ENCODE measurements at places on chromosomes 2 and 18.
A peak's percentile ranks its signal among the peaks of the same experiment; 100 is the strongest.

GRCh38 chr2:2101924-2102323, 229.2 kb downstream of the MYT1L start:
- H3K4me1 ChIP-seq = no peaks in the 10 kb centered on the region
- DNase-seq = no peak
- H3K27ac ChIP-seq = no peak overlapping the region
- no peak overlapping the region for H3K4me3 ChIP-seq
- no peaks in the 10 kb centered on the region for H3K27me3 ChIP-seq

GRCh38 chr2:218393750-218394290, 5.8 kb upstream of the CTDSP1 start:
- no peaks in the 10 kb centered on the region for H3K27me3 ChIP-seq
- no peaks in the 10 kb centered on the region for H3K36me3 ChIP-seq
- no peak for DNase-seq
- no peak overlapping the region for H3K4me3 ChIP-seq
- no peak overlapping the region for H3K27ac ChIP-seq
- H3K4me1 ChIP-seq = peaks cover 17% of the 10 kb centered on the region

DNA sequence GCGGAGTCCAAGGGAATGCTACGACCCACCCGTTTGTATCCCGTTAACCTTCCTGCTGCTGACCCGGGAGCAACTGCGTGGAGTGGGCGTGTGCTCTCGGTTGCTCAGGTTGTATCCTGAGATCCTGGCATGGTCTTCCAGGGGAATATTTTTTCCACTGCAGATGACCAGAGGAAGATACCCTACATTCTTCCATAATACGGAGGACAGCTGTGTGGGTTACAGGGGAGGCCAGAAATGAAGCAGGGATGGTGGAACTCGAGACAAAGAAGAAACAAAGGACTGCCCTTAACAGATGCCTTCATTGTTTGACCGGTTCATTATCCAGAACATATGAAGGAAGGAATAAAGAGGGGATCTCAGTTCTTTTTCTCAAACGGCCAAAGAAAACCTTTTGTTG, 39.8 kb upstream of the CAB39 start:
- no peaks in the 10 kb centered on the region for H3K27me3 ChIP-seq
- no peak overlapping the region for H3K27ac ChIP-seq
- H3K36me3 ChIP-seq = no peaks in the 10 kb centered on the region
- DNase-seq = no peak
- no peak overlapping the region for H3K4me3 ChIP-seq

DNA sequence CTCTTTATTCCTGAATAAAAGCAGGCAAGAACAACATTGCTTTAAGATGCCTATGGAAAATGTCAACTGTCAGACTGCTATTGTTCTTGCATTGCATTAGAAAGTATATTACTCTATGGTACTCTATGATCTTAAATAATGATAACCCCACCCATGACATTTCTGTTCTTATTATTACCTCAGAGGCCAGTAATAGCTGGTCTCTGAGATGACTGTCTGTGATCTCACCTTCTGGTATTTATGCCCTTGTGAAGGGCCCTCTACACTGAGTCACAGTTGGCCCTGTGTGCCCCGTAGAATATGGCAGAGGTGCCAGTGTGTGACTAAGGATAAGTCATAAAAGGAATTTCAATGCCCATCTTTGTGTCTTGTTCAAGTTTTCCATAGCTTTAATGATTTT, 61.0 kb downstream of the SPP2 start:
- no peak for DNase-seq
- no peak overlapping the region for H3K4me3 ChIP-seq
- no peaks in the 10 kb centered on the region for H3K4me1 ChIP-seq
- H3K36me3 ChIP-seq = no peaks in the 10 kb centered on the region
- no peaks in the 10 kb centered on the region for H3K27me3 ChIP-seq

- no peaks in the 10 kb centered on the region for H3K27me3 ChIP-seq
- DNase-seq = no peak
- H3K36me3 ChIP-seq = no peaks in the 10 kb centered on the region
- no peaks in the 10 kb centered on the region for H3K4me1 ChIP-seq
- no peak overlapping the region for H3K4me3 ChIP-seq
These were observed 106.8 kb downstream of the ALPK2 start for GRCh38 chr18:58522132-58522531.

DNA sequence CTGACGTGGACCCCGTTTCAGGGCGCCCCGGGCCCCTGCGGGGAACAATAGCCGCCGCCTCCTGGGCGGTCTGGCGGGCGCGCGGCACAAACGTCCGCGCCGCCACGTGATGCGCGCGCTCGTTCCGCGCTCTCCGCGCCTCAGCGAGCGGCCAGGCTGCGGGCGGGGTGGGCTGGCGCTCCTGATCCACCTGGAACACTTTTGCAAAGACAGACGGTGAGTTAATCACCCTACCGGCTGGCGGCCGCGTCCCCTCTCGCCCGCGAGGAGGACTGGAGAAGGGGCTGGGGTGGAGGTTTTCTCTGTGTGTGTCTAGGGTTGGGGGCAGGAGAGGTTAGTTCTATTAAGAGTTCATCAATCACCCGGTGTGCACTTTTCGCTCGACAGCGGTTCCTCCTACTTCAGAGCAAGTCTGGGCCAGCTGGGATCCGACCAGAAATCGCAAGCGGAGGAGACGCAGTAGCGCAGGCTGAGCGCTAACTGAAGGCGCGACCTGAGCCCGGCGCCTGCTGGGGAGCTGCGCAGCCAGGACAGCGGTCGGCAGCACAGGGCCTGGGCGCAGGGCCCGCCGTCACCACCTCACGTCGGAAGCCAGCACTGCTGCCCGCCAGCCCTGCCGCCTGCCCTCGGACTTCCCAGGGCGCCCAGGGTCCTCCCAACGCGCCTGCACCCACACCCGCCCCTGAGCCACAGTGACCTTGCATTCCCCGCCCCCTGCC, 10.3 kb upstream of the HOXD1 start:
- H3K4me1 ChIP-seq = no peaks in the 10 kb centered on the region
- no peak overlapping the region for H3K27ac ChIP-seq
- no peaks in the 10 kb centered on the region for H3K36me3 ChIP-seq
- DNase-seq = no peak
- peak overlapping the region; percentile 43 for H3K4me3 ChIP-seq

All from Peyer's patch (tissue), 4 donors.